ENCODE measurements at places on chromosomes 11 and 22.

GRCh38 chr22:27760474-27760873 is 41.1 kb downstream of the MN1 start:
- DNase-seq = no peak

DNA sequence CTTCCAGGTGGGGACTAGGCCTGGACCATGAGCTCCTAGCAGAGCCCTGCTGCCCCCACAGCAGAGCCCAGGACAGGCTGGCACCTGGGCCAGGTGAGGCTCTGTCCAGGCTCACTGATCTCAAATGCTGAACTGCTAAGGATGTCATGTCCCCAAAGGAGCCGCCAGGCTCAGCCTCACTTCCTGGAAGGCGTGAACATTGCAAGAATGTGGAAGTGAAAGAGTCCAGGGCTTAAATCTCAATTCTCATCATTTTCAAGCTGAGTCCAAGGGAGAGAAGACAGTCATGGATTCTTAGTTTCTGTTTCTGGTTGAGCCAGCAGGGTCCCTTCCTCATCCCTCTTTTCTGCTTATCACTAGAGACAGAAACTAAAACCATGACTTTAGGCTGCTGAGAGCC is 5.0 kb downstream of the ASCL2 start:
- no peak for DNase-seq

GRCh38 chr11:12534549-12534948 is 139.7 kb upstream of the TEAD1 start:
- DNase-seq = no peak

- no peak for DNase-seq
These were observed 22.3 kb downstream of the SLC6A5 start for GRCh38 chr11:20621679-20622078.

GRCh38 chr22:17845790-17846189 is 71.5 kb upstream of the BID start:
- peak; percentile 65 for DNase-seq

GRCh38 chr11:82750643-82751139 is 17.0 kb upstream of the FAM181B start:
- no peak for DNase-seq

- DNase-seq = no peak
These were observed 228.6 kb downstream of the BRD1 start for GRCh38 chr22:49599039-49599438.
